ENCODE measurements at places on chromosomes 4 and X.

- DNase-seq: no peak
Observed at GRCh38 chr4:4991541-4992099, 27.6 kb downstream of the CYTL1 start.

GRCh38 chr4:148152868-148153625 is 289.2 kb downstream of the NR3C2 start:
- no peak for DNase-seq

- no peak for DNase-seq
Observed at GRCh38 chr4:13399257-13399656, 84.9 kb downstream of the RAB28 start.

DNA sequence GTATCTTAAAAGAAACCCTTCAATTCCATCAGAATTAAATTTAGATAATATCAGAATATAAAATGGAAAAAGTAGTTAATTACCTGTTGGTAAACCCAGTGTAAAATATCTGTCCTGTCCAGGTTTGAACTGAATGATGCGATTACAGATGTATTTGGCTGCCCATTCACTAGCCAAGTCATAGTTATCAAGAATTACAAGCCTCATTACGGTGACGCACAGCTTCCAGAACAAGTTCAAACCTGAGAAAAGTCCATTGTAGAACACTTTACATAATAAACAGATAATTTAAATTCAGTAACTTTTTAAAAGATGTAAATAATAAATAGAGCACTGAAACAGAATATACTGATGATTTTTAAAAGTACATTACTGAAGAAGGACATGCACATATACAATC is 4.4 kb downstream of the GNPDA2 start:
- DNase-seq: no peak

DNA sequence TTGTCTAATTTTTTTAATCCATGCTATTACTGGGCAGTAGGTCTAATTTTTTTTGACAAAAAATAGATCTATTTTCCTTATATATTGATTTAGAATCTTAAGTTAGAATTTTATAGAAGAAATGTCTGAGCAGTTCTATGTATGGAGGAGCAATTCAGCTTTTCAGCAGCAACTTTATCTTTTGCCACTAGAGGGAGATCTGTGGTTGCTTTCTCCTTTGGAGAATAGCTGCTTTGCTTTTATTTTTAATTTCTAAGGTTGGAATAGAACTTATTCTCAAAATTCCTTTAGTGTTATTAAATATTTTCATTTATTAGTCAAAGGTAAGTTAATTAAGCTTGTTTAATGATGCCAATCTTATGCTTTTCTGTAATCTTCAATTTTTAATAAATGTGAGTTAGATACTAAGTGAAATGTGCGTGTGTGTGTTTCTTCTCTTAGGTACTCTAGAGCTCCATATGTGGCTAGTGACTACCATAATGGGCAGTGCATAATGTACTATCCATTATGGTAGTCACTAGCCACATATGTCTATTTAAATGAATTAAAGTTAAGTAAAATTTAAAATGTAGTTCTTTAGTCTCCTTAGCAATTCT is 29.3 kb downstream of the FAM199X start:
- no peak for DNase-seq

DNA sequence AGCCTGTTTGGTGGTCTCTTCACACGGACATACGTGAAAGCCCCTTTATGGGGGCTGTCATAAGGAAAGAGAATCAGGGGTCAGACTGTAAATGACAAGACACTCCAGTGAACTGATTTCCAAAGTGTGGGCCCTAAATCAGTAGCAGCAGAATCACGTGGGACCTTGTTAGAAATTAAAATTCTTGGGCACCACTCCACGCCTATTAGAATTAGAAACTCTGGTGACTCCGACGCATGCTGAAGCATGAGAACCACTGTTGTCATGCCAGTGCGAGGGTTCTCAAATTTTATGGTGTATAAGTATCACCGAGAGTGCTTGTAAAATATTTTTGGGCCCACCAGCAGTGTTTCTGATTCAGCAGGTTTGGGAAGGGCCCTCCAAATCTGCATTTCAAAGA is 672.8 kb downstream of the DMD start:
- DNase-seq: no peak

DNA sequence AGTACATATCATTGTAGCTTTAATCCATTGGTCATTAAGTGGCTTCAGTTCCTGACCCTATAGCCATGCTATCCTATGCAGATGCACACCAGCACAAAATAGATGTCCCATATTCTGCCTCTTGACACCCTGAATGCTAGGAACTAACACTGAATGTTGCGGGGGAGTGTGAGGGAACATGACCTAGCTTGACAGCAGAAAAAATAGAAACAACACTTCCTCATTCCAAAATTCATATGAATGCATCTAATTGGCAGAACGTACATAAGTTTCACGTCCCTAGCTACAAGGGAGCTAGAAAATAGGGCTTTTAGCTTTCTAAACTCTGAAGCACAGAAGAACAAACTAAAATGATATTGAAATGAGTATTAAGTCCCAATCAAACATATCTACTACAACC is 14.4 kb upstream of the DCAF8L1 start:
- DNase-seq: no peak

DNA sequence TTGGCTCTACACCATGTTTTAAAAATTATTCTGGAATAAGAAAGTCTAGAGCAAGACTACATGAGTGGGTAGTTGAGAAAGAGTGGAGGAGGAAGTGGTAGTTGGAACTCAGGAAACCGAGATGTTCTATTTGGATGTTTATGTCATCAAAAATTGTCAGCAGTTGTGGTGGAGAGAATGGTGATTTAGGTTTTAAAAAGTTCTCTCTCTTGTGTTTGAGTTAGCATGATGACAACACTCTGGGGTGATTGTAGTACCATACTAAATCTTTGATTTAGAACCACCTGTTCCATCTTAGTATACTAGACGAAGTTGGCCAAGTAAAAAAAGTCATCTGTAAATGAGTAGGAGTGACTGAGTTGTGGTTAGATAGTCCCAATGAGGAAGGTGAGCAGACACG is 40.7 kb downstream of the KLHL2 start:
- DNase-seq: no peak

GRCh38 chrX:110108381-110108821 is 105.5 kb downstream of the TMEM164 start:
- no peak for DNase-seq

DNA sequence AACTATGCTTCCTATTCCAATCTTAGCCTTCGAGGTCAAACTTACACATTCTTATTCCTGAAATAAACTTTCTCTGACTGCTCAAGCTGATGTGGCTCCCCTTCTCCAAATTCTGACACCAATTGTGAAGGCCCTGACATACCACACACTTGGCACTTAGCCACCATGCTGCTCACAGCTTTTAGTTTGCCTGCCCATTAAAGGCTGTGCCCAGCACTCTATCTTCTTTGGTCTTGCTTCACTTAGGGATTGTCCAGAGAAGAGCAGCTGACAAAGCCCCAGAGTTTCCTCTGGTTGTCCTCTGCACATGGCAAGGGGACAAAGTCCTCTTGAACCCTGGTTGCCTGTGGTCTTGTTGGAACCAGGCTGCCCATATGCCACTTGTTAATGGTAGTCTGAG is 126.1 kb downstream of the ARHGEF9 start:
- DNase-seq: no peak

DNA sequence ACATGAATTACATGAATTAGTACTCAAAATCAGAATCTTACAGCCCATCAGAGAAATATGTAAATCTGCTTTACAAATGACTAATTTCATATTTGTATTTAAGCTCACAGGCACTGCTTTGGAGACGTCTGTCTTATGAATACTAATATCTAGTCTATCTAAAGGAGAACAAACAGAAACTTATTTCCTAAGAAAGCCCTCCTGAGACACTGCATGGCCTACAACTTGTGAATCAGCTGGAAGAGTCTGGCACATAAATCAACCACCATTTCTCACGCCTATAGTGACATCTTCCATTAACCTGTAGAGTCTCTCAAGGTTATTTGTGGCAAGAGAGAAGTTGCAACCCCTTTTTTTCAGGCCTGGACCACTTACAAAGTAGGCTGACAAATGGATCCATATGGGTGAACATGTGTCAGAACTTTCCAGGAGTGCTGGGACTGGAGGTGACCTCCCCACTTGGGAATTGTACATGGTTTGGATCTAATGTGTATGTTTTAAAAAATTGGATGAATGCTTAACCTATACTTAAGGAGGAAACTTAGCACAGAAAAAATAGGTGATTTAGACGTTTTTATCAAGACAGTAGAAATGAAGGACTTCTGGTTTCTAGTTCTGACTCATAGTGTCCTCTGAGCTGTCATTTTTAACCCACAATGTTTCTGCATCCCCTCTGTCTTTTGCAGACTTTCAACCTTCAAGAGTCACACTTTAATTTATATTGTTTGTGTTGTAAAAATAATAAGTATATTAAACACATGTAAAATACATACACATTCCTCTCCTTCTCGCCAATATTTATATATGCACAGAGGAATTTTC is 83.2 kb upstream of the ARHGAP24 start:
- DNase-seq: no peak

- DNase-seq: no peak
Observed at GRCh38 chr4:96356591-96357370, 516.9 kb downstream of the PDHA2 start.

DNA sequence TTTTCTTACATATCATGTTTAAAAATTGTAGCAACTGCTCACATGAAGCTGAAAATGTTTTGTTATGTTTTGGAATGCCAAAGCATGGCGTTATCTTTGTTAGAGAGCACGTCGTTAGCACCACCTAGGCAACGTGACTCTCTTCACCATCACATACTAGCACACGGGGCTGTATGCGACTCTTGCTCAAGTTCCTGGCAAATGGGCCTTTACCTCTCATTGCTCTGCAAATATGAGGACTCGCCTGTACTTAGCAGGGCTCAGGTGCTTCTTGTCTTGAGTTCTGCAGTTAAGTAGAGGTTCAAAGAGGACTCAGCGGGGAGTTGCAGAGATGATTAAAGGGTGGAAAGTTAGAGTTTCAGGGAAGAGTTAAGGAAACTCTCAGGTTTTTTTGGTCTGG is 59.4 kb downstream of the CLCN4 start:
- DNase-seq: no peak

- DNase-seq: no peak
Observed at GRCh38 chr4:32830160-32830559, 2110.0 kb downstream of the PCDH7 start.

DNA sequence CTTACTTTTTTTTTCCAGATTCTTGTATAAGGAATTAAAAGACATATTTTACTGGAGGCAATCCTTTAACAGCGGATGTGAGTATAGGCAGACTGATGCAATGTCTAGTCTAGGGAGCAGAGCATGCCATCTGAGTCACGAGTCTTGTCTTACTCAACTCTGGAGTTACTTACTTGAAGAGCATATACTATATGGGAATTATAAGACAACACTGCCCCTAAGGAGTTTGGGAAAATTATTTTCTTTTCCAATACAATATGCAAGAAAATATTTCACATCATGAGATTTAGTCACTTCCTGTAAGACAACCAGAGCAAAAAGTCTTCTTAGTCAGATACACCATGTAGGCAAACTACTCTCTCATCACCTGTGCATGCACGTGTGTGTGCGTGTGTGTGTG is 537.3 kb upstream of the FTHL17 start:
- no peak for DNase-seq

DNA sequence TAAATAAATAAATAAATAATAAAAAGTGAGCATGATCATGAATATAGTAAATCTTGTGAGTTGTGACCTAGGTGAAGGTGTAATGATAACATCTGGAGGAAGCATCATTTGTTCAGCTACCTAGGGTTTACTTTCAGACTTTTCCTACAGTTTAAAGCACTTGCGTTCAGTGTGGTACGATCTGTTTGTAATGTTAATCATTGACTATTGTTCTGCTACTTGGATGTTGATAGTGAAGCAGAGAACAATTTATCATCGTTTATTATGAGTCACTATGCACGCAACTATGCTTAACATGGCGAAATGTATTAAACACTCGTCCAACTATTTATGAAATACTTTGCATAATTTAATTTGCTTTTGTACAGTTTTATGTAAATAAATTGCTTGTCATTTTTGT is 426.2 kb downstream of the PCDH7 start:
- no peak for DNase-seq

- peak; percentile 52 for DNase-seq
Observed at GRCh38 chr4:152937336-152938236, 1.5 kb downstream of the FHDC1 start.

DNA sequence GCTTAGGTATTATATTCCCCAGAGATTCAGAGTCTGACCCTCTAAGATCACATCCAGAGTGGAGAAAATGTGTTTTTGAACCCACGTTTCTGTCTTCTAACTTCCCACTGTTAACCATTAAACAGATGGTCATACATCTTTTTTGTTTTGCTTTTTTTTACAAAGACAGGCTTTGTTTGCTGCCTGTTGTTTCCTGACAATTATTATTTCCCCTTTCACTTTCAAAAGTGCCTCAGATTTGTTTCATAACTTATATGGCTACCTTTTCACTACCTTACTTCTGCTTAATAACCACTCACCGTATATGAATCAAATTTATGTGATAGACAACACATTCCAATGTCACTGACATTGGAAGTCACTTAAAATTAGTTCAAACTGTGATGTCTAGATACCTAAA is 142.2 kb downstream of the HS3ST1 start:
- DNase-seq: no peak

GRCh38 chrX:148193759-148194158 is 212.6 kb downstream of the FMR1NB start:
- DNase-seq: no peak

- DNase-seq: no peak
Observed at GRCh38 chr4:62970846-62971245, 1438.4 kb downstream of the TECRL start.

DNA sequence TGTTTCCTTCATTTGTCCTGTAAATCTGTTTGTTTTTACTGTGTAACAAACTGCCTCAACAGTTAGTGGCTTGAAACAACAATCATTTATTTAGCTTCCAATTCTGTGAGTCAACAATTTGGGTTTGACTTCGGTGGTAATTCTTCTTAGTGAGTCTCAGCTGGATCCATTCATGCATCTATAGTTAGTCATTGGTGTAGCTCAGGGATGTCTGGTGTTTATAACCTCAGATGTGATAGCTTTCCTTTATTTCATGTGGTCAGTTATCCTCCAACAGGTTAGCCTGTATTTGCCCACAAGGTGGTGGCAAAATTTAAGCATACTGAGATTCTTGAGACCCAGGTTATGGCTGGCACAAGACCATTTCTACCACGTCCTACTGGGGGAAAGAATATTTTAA is 1267.2 kb downstream of the RAPGEF2 start:
- DNase-seq: no peak

GRCh38 chr4:189792924-189793618 is 147.6 kb upstream of the FRG1 start:
- peak; percentile 60 for DNase-seq

- no peak for DNase-seq
Observed at GRCh38 chrX:29453333-29453732, 762.0 kb upstream of the MAGEB2 start.

GRCh38 chr4:124940387-124940786 is 227.9 kb upstream of the ANKRD50 start:
- DNase-seq: no peak

- no peak for DNase-seq
Observed at GRCh38 chr4:47913330-47913729, 1.1 kb downstream of the NFXL1 start.

GRCh38 chr4:56764223-56764622 is 57.3 kb downstream of the SPINK2 start:
- no peak for DNase-seq

All from activated naive CD8-positive, alpha-beta T cell treated with anti-CD3 and anti-CD28 coated beads, Interleukin-2, amount 10 ng/mL, durations not matched to agents 7 days and 5 days (primary cell).